Activated T-cell treated with anti-CD3 and anti-CD28 coated beads, Interleukin-2, amount 50 U/mL, for 72 hours (primary cell): ENCODE measurements at places on chromosomes 3 and 15.

DNA sequence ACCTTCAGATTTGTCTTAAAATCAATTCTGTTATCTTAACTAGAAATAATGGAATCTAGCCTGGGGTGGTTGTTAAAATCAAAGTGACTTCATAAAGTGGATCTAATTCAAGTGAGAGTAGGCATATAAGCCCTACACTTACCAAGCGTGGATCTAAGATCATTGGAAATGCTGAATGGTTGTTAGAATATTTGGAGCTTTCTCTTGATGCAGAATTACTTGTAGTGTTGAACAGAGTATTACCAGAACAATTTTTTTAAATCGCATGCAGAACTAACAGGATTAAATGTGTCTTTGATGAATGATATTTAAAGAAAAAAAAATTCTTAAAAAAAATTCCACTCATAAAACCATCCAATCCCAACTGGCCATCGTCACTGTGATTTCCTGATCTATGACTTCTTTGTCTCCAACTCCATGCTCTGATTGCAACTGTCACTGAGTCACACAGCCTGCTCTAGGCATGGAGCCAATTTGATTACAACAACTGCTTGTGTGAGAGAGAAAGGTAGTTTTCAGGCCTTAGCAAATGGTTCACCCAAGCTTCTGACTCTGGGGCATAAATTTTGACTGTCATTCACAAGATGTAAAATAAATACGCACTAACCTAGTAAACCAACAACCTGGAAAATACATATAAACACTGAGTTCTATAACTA is 25.9 kb upstream of the SPRED1 start:
- DNase-seq, result no peak

DNA sequence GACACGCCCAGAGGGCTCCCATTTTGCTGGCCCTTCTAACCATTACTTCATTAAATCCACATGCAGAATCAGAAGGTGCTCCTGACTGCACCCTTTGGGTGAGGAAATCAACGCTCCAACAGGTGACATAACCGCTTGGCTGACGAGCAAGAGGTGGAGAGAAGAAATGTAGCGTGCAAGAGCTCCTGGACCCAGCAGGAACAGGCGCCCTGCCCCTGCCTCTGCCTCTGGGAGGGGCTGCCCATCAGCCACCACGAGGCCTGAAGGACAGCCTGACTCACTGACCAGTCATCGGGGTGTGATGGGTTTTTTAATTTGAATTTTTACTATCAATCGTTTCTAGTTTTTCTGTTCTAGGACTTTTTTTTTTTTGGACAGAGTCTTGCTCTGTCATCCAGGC is 218.2 kb downstream of the ADAMTS17 start:
- DNase-seq, result no peak

DNA sequence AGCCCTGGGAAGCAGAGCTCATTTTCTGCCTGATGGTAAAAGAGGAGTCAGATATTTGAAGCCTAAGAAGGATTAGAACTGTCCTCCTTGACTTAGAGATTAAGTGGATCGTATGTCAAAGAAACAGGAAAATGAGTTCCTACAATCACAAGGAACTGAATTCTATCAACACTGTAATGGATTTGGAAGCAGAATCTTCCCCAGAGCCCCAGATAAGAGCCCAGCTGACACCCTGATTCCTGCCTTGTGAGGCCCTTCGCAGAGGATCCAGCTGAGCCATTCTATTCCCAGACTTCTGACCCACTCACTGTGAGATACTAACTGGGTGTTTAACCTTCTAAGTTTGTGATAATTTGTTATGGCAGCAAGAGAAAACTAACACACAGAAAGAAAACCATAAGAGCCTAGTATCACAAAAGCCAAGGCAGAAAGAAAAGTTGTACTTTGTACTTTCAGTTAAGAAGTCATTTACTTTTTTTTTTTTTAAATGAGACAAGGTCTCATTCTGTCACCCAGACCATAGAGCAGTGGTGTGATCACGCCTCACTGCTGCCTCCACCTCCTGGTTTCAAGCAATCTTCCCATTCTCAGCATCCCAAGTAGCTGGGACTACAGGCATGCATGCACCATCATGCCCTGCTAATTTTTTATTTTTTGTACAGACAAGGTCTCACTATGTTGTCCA is 61.1 kb upstream of the ZBTB20 start:
- no peak for DNase-seq

DNA sequence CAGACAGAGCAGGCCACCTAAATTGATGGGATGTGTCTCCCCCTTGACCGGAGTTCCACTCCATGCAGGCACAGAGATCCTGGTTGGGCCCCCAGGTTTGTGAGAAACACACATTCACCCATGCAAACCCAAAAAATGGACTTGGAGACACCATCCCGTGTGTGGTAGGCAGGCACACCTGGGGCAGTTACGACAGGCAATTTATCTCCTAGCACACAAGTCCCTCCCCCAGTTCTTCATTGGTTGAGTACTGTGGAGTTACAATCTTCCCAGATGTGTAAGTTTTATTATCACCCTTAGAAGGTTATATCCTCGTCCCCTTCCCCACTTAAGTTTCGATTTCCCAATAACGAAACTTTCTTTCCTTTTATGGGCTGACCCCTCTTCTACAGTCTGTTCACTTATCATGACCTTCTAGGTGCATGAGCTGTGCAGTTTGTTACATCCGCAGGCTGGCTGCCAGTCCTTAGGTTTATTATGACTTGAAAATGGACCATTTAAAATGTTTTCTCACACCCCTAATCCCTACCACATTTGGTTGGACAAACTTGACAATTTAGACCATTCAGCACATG is 27.3 kb downstream of the ARL8B start:
- DNase-seq, result no peak

DNA sequence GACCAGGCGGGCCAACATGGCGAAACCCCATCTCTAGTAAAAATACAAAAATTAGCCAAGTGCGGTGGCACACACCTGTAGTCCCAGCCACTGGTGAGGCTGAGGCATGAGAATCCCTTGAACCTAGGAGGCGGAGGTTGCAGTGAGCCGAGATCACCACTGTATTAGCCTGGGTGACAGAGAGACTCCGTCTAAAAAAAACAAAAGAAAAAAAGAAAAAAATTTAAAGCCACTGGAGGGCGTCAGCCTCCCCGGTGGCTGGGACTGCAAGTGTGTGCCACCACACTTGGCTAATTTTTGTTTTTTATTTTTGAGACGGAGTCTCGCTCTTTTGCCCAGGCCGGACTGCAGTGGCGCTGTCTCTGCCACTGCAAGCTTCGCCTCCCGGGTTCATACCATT is 7.9 kb downstream of the RTF1 start:
- no peak for DNase-seq
